Left kidney (tissue), 8 donors: ENCODE measurements at places on chromosomes 7 and 10. TPM values are rescaled to one million over a fixed set of nuclear protein-coding genes. Genes with fewer than 3 reads are reported as not detected.

Gene TAS2R3
- 1.2 TPM for polyA plus RNA-seq

Gene COBL
- 24.9 TPM for polyA plus RNA-seq

Gene MSMB
- polyA plus RNA-seq, result not detected

Gene PHKG1
- polyA plus RNA-seq, result 2.9 TPM

Gene ZPBP
- 0.90 TPM for polyA plus RNA-seq

Gene RFC2
- polyA plus RNA-seq, result 39.1 TPM

Gene PARD3
- polyA plus RNA-seq, result 81.9 TPM

Gene GALNT17
- 3.1 TPM for polyA plus RNA-seq

Gene C7orf33
- not detected for polyA plus RNA-seq

Gene SORCS1
- 18.3 TPM for polyA plus RNA-seq

Gene CLDN12
- polyA plus RNA-seq, result 56.9 TPM

Gene FXYD4
- not detected for polyA plus RNA-seq

Gene CALML3
- not detected for polyA plus RNA-seq

Gene GLUD1
- polyA plus RNA-seq, result 192 TPM

Gene PNLIPRP1
- 0.13 TPM for polyA plus RNA-seq

Gene TMEM225B
- 2.3 TPM for polyA plus RNA-seq

Gene ALOX5
- polyA plus RNA-seq, result 3.5 TPM

Gene PCGF6
- polyA plus RNA-seq, result 15.7 TPM

Gene TRIP6
- polyA plus RNA-seq, result 67.8 TPM
